Activated CD4-positive, alpha-beta T cell treated with anti-CD3 and anti-CD28 coated beads, Interleukin-2, amount 50 U/mL, for 48 hours (primary cell): ENCODE measurements at places on chromosomes 7 and 10.

DNA sequence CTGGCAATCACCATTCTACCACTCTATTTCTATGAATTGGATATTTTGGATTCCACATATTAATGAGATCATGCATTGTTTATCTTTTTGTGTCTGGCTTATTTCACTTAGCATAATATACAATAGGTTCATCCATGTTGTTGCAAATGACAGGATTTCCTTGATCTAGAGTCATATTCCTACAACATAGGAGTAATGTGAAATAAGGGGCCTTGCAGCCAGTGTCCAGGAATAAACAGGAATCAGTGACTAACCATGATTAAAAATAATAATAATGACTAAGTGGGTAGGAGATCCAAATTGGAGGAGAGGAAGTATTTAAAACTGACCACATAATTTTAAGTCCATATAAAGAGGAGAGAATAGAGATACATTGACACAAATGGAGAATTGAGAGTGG, 49.9 kb downstream of the SCIN start:
- DNase-seq = no peak

DNA sequence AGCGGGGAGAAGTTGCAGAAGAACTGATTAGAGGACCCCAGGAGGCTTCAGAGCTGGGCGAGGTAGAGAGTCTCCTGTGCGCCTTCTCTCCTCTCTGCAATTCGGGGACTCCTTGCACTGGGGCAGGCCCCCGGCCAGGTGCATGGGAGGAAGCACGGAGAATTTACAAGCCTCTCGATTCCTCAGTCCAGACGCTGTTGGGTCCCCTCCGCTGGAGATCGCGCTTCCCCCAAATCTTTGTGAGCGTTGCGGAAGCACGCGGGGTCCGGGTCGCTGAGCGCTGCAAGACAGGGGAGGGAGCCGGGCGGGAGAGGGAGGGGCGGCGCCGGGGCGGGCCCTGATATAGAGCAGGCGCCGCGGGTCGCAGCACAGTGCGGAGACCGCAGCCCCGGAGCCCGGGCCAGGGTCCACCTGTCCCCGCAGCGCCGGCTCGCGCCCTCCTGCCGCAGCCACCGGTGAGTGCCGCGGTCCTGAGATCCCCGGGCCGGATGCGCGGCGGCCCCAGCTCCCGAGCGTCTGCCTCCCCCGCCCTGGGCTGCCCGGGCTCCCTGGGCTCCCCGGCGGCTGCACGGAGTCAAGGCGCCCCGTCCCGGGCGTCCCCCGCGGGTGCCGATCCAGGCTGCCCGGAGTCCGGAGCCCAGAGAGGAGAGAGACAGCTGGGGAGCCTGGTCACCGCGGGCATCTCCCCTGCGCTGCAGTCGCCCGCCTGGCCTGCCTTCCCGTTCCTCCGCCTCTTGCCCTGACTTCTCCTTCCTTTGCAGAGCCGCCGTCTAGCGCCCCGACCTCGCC, at the start of gene PLAU:
PLAU (plus strand) TSS at position 369 of the 789 bp plus-strand sequence. CDS start 424 bp downstream, outside the sequence.
- peak; percentile 52 for DNase-seq

GRCh38 chr10:78058562-78058961, 24.9 kb downstream of the RPS24 start:
- no peak for DNase-seq

DNA sequence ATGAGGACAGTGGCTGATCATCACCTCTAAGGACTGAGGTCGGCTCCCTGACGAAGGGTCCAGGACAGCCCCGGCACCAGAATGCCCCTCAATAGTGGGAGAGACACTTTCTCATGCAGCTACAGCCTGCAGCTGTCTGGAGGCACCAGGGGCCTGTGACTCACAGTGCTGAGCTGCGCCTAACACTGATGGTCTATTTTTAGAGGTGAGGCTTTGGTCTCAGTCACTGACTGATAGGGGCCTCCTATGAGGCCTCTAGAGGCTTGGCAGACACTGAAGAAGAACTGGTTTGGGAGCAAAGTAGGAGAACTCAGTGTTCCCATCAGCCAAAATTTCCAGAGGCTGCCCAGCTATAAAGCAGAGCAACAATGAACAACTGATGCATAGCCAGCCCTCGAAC, 130.1 kb downstream of the COBL start:
- no peak for DNase-seq

DNA sequence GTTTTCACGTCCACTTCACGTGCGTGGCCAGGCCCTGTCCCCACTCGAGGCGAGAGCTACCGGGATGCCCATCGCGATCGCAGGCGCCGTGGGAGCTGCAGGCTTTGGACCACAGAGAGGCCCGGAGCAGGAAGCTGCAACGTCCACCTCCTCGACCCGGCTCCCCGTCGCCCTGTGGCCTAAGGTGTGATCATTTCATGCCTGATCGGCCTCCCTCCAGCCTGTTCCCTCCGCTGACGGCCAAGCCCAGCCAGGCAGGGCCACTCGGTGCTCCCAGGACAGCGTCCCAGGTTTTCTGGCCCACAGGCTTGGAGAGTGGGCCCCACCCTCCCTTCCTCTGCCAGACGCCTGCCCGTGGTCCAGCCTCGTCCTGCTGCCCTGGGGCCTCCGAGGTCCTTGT, 19.6 kb downstream of the KNDC1 start:
- DNase-seq = no peak

GRCh38 chr10:80421707-80422536, 13.6 kb downstream of the PRXL2A start:
- no peak for DNase-seq

GRCh38 chr7:38978491-38978890, 782 bp downstream of the POU6F2 start:
- no peak for DNase-seq
